Muscle of leg (tissue), 16 donors: ENCODE measurements at places on chromosomes 6 and 20.

GRCh38 chr20:21554985-21555384 lies 41.1 kb upstream of the NKX2-2 start:
- no peak for DNase-seq

DNA sequence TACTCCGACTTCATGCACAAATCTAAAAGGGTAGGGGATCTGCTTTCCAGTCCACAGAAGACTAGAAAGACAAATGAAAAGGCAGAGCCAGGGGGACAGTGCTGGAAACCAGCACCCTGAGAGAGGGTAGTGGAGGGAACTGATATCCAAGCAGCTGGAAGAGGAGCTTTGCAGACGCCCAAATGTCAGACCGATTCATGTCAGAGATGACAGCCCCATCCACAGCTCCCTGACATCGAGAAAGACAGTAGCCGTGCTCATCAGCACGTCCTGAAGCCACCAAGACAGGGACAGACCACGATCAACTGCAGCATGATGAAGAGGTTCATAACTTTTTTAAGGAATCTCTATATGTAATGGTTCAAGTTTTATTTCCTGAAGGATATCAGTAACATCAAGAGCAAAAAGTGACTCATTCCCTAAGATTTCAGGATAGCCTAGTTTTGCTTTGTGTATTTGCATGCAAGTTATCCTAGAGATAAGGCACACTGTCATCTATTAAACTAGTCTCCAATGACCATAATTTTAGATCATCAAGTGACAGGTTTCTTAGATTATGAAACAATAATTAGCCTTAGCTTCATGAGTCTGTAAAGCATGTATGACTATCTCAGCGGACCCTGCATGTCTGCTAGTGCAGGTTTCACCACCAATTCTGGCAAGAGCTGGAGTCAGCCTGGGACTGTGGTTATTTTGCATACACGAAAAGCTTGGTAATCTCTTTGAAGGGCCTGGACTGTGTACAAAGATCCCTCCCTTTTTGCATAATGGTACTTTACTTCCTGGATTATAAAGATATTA lies 43.0 kb downstream of the PRDM1 start:
- DNase-seq: no peak

DNA sequence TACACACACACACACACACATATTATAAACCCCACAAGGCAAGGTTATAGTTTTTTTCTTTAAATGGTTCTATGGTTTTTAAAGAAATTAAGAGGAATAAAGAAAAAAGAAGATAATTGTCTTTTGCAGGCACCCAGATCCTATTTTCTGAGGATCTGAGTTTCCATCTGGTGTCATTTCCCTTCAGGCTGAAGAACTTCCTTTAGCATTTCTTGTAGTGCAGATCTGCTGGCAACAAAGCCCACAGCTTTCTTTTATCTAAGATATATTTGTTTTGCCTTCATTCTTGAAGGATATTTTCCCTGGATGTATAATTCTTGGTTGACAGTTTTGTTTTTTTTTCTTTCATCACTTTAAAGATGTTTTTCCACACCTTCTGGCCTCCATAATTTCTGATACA lies 57.6 kb upstream of the PMEPA1 start:
- no peak for DNase-seq

DNA sequence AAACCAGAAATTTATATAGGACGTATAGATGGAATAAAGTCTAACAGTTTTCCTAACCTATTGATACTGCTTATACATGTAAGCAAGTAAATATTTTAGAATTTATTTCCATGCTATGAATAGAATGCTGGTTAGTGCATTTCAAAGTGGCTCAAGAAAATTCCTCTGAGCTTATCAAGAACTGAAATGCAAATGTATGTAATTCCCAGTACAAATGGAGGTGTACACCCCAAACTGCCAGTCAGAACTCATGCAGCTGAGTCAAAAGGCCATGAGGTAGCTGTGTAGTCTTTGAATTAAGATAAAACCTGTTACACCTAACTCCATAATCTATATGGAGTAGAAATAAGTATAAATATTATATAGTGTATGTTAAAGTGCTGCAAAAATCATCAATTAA lies 232.2 kb upstream of the KCNQ5 start:
- no peak for DNase-seq

GRCh38 chr6:150654608-150655007 lies 54.9 kb downstream of the PLEKHG1 start:
- no peak for DNase-seq

GRCh38 chr6:6715465-6715864 lies 126.9 kb downstream of the LY86 start:
- no peak for DNase-seq

- DNase-seq: no peak
These were observed 77.5 kb upstream of the MARCKS start for GRCh38 chr6:113779656-113780055.

- DNase-seq: no peak
These were observed 32.8 kb upstream of the ZNFX1 start for GRCh38 chr20:49310705-49311104.

DNA sequence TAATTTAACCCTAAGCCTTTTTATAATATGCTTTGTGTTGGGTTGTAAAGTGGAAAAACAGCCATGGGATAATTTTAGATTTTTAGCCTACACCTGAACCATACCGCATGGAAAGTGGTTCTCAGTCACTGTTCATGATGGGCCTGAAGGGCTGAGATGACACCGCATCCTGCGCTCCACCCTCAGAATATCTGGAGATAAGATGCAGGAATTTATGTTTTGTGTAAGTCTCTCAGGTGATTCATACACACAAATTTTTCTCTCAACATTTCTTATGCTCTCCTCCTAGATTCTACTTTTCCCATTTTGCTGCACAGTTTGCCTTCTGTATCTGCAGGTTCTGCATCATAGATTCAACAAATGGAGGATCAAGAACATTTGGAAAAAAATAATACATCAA lies 191.3 kb upstream of the PHACTR1 start:
- no peak for DNase-seq

DNA sequence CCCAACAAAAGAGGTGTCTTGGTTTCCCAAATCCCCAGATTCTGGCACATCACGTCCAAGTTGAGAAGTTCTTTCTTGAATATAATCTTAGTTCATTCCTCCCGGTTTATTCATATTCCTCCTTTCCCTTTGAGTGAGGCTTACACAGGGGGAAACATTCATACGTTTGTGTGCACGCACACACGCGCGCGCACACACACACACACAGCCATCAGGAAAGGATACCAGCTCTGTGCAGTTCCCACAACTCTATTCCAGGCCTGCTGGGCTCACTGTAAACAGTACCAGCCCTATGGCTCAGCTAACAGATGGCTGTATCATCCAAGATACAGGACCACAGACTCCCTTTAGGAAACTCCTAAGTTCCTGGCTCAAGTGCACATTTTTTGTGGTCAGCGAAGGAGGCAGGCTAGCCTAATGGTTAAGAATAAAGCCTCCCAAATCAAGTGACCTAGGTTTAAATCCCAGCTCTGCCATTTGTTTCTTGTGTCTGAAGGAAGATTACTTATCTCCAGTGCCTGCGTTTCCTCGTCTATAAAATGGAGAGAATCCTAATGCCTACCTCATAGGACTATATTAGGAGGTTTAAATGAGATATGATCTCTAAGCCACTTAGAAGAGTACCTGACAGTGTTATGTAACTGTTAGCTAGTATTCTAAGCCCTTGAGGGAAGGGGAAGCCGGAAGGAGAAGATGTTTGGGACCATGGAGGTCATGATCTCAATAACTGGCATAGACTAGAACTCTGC lies 3.7 kb upstream of the TAF8 start:
- DNase-seq: no peak
